Activated CD4-positive, alpha-beta T cell treated with anti-CD3 and anti-CD28 coated beads, Interleukin-2, Interleukin-4, amounts not matched to agents 100 ng/mL and 50 ng/mL, durations not matched to agents 16 hours and 8 hours (primary cell): ENCODE measurements at places on chromosomes 7 and 10.

GRCh38 chr7:39651265-39651664 lies 27.9 kb downstream of the RALA start:
- no peak for DNase-seq

GRCh38 chr7:28847681-28848080 lies 110.4 kb downstream of the TRIL start:
- no peak for DNase-seq

GRCh38 chr7:107742678-107743566 lies 1.0 kb upstream of the CBLL1 start:
- DNase-seq = no peak

DNA sequence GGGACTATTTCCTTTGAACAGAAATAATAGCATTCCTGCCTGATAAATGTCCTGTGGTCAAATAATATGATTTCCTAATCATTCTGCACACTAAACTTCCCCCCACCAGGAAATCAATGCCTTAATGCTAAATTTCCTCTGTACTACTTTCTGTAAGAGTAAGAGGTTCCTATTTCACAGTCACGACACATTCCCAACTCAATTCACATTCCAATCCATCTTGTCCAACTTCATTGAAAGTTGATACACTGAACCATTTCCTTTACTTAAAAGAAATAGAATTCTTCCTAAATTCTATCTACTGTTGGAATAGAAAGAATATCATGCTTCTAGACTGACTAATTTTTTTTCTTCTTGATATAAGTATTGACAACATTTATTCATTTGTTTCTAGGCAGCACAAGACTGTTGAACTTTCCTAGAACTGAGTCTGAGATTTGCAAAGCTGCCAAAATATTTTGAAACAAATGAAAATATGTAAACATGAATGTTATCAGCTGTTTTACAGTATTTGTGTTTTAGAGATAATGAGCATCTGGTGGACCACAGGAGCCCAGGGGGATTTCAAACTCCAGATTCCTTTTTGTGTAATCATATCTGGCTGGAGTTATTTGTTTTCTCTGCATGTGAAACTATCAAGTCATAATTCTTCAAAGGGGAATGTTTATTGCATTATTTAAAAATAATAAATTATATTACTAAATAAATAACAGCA lies 121.5 kb downstream of the TPST1 start:
- DNase-seq = no peak

DNA sequence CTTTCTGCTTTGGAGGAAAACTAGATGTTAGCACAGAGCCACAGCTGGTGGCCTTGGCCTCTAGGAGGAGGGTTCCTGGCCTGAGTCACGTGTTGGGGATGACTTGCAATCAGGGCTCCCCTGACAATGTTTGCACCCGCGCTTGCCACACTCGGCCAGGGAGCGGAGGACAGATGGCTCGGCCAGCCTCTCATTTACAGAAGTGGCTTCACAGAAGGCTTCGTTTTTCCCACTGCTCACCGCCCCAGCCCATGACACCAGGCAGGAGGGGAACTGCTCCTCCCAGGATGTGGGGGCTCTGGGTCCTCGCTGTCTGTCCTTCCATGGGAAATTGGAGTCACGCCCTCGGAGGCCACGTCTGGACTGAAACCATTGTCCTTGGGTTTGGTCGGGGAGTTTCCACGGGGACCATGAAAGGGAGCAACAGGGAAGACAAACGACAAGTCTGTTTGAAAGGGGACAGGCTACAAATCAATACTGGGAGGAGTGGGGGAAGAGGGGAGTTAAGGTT lies 49.6 kb upstream of the UBE3C start:
- DNase-seq = no peak

DNA sequence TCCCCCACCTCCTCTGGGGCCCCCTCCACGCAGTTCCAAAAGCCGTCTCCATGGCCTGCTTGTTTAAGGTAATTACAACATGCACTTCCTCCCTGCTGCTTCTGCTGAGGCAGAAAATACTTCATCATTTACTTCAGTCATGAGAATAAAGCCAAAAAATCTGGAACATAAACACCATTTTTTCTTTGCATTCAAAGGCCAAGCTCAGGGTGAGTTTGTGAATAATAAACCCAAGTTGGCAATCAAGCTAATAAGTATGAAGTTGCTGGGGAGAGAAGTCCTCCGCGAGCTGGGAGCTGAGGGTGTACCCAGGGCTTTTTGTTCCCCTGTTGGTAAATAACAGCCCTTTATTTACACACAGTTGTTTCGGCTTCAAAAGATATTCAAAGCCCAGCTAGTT lies 70.5 kb downstream of the FAM204A start:
- no peak for DNase-seq

- DNase-seq = no peak
Observed at GRCh38 chr7:50981743-50982142, 199.0 kb upstream of the GRB10 start.
